Activated CD8-positive, alpha-beta memory T cell treated with anti-CD3 and anti-CD28 coated beads for 48 hours (primary cell): ENCODE measurements at places on chromosomes 5 and 9.

- no peak for DNase-seq
Measured at GRCh38 chr5:62643556-62644451, 65.2 kb downstream of the LRRC70 start.

GRCh38 chr5:111278858-111279504 is 54.8 kb downstream of the CAMK4 start:
- DNase-seq, result peak; percentile 59

DNA sequence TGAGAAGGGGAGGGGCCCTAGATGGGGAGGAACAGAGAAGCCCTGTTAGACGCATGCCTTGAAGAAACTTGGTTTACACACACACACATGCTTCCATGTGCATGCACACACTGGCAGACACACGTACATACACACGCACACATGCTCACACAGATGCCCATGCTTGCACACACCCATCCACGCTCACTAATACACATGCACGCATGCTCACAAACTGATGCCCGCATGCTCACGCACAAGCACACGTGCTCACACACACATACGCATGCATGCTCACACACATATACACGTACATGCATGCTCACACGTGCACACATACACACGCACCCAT is 32.1 kb upstream of the EGFL7 start:
- no peak for DNase-seq

- DNase-seq, result no peak
Measured at GRCh38 chr9:76370396-76371023, 23.7 kb downstream of the RFK start.

GRCh38 chr5:139569270-139569955 is 8.3 kb downstream of the UBE2D2 start:
- DNase-seq, result no peak

- DNase-seq, result no peak
Measured at GRCh38 chr5:54296386-54296785, 14.0 kb downstream of the ARL15 start.

GRCh38 chr5:140351609-140352334 is 5.4 kb upstream of the HBEGF start:
- no peak for DNase-seq

DNA sequence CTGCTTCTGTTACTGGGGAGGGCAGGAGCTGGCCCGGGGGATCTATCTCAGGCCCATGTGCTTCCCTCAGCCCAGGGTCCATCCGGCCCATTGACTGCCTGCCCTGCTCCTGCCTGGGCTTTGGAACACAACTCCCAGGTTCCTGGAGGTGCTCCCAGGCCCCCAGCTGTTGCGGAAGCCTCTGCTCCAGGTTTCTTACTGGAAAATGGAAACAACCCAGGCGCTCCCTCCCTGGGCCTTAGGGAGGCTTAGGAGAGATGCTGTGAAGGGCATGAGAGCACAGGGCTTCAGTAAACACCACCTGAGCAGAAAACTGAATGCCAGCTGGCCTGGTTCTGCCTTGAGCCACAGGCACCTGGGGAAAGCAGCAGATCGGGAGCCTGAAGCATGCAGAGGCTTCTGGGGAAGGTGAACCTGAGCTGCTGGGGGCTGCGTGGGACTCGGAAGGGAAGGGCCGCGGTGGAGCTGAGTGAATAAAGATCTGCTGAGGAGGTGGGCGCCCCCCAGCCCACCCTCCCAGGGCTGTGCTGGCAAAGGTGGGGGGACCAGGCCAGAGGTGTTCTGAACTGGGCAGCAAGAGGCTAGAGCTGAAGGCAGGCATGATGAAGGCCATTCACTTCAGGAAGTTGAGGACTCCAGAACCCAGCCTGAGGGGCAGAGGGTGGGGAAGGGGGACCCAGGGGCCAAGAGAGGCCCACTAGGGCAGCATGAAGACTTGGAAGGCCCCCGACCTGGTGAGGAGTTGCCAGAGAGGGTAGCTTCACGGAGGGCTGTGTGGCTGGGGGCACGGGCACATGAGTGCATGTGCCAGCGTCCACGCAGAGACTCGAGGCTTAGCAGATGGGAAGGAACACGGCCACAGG is 64.8 kb downstream of the SHB start:
- no peak for DNase-seq

DNA sequence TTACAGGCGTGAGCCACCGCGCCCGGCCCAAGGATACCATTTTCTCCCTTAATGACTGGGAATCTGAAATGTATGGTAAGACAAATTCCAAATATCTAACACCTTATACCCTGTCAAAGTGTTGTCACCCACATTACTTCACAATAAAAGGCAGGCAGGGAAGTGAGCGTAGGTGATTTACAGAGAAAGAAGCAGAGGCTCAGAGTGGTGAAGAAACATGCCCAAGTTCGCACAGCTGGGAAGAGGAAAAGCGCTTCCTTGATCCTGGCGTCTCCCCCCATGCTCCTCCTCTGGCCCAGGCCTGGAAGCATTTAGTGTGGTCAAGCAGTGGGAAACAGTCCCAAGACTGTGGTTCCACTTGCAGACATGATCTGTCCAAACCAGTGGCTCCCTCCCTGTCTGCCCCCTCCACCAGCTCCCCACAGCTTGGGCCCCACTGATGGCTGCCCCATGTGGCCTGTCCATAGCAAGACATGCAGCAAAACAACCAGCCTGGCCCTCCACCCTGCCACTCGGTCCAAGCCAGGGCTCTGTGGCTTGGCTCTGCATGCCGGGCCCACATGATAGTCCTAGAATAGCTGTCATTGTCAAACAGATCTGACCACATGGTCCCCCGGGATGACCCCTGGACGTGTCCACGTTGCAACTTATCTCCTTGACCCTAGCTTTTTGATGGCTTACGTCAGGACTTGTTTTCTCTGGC is 107.2 kb downstream of the TTLL11 start:
- DNase-seq, result no peak

DNA sequence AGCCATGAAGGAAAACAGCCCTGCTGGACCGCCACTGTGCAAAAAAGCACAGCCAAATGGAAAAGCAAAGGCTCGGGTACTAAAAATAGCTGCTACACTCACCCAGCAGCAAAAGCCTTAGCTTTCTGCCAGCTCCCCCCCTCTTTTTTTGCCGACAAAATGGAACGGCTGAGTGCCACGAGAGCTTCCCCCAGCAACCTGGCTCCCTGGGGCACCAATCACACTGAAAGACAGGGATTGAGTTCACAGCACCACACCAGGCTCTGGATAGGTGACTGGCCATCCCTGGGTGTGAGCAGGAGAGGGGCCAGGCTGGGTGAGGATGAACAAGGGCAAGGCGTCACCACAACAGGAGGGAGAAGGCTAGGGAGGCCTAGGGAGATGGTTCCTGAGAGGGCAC is 66.7 kb downstream of the SIL1 start:
- no peak for DNase-seq

GRCh38 chr9:131082774-131083512 is 13.4 kb upstream of the AIF1L start:
- no peak for DNase-seq

DNA sequence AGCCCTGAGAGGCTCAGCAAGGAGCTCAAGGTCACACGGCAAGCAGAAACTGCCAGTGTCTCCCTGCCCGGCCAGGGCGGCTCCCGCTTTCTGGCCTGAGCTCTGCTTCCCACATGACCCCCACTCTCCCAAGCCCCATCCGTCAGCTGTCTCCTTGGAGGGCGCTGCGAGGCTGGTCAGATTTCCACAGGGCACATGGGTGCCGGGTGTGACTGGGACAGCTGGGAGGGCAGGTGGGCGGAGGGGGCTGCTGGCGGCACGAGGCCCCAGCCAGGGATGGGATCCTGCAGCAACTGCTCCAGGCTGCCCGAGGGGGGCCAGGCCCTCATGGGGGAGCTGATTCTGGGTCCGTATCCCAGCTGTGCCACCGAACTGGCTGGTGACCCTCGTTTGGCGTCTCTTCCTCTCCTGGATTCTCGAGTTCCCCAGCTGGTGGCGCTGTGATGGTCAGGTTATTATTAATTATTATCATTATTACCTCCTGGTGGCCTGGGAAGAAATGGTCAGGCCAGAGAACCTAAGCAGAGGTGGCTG is 12.9 kb upstream of the WDR38 start:
- no peak for DNase-seq

- no peak for DNase-seq
Measured at GRCh38 chr9:134591573-134591981, 50.0 kb upstream of the COL5A1 start.

DNA sequence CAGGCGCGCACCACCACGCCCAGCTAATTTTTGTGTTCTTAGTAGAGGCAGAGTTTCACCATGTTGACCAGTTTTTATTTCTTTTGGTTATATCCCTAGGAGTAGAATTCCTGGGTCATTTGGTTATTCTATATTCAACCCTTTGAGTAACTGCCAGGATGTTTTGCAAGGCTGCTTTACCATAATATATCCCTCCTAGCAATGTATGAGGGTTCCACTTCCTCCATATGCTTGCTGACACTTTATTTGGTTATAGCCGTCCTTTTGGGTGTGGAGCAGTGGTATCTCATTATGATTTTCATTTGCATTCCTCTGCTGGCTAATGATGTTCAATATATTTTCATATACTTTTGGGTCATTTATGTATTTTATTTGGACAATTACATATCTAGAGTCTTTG is 81.2 kb downstream of the RAB24 start:
- no peak for DNase-seq

DNA sequence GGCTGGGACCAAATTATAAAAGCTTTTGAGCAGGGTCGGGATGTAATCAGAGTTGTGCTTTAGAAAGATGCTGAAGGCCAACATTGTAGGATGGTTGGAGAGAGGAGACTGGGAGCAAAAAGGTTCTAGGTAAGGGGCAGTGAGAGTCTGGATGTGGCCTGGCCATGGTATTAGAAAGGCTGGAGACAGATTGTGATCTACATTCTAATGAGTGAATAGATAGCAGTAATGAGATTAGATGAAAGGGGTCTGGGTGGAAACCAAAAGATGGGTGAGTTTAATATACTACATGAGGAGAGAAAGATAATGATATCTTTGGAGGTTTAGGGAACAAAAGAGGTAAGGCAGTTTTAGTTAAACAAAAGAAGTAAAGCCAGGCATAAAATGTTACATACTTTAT is 88.8 kb upstream of the SH3GL2 start:
- no peak for DNase-seq

GRCh38 chr9:136312009-136312375 is 8.1 kb upstream of the CCDC187 start:
- no peak for DNase-seq

- DNase-seq, result no peak
Measured at GRCh38 chr9:79011461-79011860, 560.3 kb upstream of the TLE4 start.

- no peak for DNase-seq
Measured at GRCh38 chr5:50768634-50769033, 102.2 kb downstream of the PARP8 start.

DNA sequence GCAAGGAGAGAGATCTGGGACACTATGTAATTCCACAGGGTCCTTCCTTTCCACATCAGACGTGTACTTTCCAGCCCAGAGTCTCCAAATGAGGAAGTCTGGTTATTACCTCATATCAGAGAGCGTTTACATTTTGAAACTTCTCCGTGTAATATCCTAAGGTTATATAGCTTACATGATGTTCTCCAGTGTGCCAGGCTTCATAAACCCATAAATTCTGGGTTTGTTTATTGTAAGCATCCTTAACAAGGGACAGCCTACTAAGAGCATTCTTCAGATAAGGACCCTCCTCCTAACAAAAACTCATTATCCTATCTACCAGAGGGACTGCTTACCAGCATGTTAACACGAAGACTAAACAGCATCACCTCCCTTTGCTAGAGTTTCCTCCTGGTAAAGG is 17.9 kb downstream of the SRFBP1 start:
- DNase-seq, result no peak

GRCh38 chr9:630817-631216 is 210.7 kb upstream of the DMRT1 start:
- no peak for DNase-seq

DNA sequence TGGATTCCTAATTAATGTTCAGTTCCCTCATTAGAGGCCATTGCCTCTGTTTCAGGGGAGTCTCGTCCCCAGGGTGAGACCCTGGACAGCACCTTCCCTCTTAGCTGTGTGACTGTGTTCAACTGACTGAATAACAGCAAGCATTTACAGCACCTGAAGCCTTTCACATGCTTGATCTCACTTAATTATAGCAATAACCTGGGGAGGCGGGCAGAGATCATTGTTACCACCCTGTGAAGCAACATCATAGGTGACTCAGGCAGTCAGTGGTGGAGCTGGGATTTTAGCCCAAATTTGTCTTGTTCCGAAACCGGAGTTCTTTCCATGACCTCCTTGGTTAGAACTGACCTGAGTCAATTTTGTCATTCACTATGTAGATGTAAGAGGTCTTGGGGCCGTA is 105.2 kb upstream of the RAD23B start:
- DNase-seq, result no peak

- DNase-seq, result no peak
Measured at GRCh38 chr5:11105696-11106095, 344.7 kb upstream of the DAP start.

DNA sequence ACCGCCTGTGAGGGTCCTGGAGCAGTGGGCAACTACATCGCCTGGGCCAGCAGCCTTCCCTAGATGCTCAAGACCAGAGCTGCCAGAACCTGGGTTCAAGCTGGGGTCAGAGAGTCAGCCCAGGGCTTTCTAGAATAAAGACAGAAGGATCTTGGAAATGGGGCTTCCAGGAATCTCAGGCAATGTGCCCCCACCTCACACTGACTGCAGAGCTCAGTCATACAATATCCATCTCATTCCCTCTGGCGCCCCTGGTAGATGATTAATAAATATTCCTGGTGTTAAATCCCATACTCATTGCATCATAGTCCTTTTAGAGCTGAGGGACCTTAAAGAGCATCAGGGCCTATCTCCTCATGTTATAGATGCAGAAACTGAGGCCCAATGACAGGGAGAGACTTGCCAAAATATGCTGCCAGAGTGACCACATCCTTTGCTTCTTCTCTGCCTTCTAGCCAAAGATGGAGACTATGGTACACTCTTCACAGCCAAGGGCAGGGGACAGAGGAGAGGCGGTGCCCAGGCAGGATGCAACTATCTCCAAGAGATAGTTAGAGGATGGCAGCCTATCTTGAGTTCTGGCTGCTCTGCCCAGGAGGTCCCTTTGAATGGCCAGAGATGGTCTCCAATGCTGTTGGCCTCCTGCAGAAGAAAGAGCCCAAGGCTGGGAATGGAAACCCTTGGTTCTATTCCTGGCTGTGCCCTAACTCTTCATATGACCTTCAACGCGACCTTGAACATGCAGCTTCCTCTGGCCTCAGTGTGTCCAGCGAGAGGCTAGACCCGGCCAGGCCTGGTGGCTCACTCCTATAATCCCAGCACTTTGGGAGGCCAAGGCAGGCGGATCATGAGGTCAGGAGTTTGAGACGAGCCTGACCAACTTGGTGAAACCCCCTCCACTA is 36.2 kb upstream of the IL17B start:
- DNase-seq, result no peak

GRCh38 chr9:6938447-6938846 is 180.7 kb downstream of the KDM4C start:
- no peak for DNase-seq

GRCh38 chr5:76337953-76338451 is 65.1 kb upstream of the IQGAP2 start:
- no peak for DNase-seq

GRCh38 chr5:160366230-160366629 is 4.2 kb downstream of the C1QTNF2 start:
- DNase-seq, result no peak

DNA sequence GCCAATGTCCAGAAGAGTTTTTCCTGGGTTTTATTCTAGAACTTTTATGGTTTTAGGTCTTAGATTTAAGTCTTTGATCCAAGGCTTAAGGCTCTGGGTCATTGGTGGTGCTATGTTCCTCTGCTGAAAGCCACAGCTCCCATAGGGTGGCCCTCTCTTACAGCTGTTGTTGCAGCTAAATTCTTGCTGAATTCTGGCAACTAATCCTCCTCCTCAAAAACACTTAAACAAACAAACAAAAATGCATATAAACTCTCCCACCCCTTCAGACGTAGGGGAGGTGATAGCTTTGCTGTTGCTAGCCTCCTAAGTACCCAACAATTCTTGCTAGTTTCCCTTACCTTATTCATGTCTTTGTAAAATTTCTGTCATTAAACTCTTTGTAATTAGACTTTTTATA is 30.2 kb downstream of the IQGAP2 start:
- no peak for DNase-seq
